Vagina (tissue), 2 donors: ENCODE measurements at places on chromosomes 1 and 21. TPM values are rescaled to one million over a fixed set of nuclear protein-coding genes. Genes with fewer than 3 reads are reported as not detected.

The PER3 gene
- 24.6 TPM for total RNA-seq

The BARHL2 gene
- not detected for total RNA-seq

The PKP1 gene
- 409 TPM for total RNA-seq

The BEND5 gene
- 8.6 TPM for total RNA-seq

DNA sequence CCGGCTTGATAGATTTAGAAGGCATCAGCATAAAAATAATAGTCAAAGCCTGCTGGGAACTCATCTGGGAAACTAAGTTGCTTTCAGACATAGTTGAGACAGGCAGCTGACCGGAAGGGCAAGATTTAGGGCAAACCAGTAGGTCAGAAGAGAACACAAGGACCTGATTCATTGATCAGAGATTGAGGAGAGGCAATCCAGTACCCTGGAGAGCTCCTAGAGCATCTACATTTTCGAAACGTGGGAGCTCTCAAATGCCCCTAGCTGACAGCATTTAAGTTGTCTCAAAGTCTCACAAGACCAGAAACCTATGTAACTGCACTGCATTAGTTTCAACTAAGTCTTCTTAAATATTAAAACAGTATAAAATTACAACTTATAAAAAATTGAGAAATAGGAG, 22.9 kb upstream of the MTF2 start:
- no peaks in the 10 kb centered on the region for H3K36me3 ChIP-seq
- no peak overlapping the region for H3K27ac ChIP-seq
- no peaks in the 10 kb centered on the region for H3K27me3 ChIP-seq
- H3K4me3 ChIP-seq, result no peak overlapping the region
- DNase-seq, result no peak

DNA sequence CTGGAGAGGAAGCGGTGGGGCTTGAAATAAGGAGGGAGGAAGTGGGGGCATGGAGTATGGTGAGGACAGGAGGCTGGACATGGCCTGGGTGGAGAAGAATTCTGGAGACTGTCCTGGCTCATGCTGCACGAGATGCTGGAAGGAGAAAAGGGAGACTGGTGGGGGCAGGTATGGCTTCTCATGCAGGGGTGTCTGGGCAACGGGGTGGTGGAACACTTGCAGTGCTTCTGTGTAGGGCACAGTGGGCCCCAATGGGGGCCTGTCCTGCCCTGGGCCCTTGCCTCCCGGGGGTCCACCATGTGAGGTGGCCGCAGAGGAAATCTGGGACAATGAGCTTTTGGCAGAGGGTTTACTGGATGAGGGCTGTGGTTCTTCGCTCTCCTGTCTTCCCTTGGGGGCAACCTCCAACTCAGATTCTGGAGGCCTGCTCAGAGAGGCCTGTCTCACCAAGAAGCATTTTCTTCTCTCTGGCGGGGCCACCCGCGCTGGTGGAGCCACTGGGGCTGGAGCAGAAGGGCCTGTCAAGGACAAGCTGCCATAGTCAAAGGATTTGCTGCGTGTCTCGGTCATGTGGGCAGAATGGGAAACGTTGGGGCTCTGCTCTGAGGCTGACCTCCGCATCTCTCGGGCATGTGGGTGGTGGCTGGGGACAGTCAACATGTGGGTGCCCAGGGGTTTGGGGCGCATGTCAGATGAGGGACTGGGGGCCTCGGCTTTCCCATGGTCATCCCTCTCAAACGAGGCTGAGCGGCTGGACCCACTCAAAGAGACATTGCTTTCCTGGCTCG, 96.9 kb upstream of the EDN2 start:
- H3K4me3 ChIP-seq, result no peak overlapping the region
- no peaks in the 10 kb centered on the region for H3K36me3 ChIP-seq
- DNase-seq, result peak; percentile 69

- H3K27me3 ChIP-seq, result no peaks in the 10 kb centered on the region
- H3K4me3 ChIP-seq, result no peak overlapping the region
- DNase-seq, result no peak
- H3K36me3 ChIP-seq, result no peaks in the 10 kb centered on the region
- H3K27ac ChIP-seq, result no peak overlapping the region
- peaks cover 27% of the 10 kb centered on the region for H3K4me1 ChIP-seq
These were observed 763.1 kb downstream of the USP25 start for GRCh38 chr21:16492892-16493291.

DNA sequence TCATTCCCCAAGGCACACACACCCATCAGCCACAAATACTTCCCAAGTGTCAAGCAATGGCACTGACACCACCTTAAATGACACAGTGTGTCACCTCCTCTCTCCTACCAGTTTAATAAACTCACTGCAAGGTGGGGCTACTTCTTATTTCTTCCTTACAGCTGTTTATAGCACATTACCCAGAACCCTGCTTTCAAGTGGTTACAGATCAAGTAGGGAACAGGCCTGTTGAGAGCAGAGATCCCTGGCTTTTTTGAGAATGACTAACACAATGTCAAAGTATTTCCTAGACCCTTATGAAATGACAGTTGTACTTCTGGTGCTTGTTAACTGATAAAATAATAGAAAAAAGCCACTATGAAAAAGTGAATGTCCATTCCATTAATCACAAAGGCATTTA, 19.8 kb downstream of the ZBTB17 start:
- peaks cover 76% of the 10 kb centered on the region for H3K4me1 ChIP-seq
- H3K27ac ChIP-seq, result no peak overlapping the region
- no peak overlapping the region for H3K4me3 ChIP-seq
- H3K36me3 ChIP-seq, result no peaks in the 10 kb centered on the region
- DNase-seq, result no peak
- no peaks in the 10 kb centered on the region for H3K27me3 ChIP-seq
